Stimulated activated naive CD4-positive, alpha-beta T cell treated with Interleukin-2 at 50 U/mL for 16 hours (primary cell): ENCODE measurements at places on chromosomes 7 and 10.
A peak's percentile ranks its signal among the peaks of the same experiment; 100 is the strongest.

DNA sequence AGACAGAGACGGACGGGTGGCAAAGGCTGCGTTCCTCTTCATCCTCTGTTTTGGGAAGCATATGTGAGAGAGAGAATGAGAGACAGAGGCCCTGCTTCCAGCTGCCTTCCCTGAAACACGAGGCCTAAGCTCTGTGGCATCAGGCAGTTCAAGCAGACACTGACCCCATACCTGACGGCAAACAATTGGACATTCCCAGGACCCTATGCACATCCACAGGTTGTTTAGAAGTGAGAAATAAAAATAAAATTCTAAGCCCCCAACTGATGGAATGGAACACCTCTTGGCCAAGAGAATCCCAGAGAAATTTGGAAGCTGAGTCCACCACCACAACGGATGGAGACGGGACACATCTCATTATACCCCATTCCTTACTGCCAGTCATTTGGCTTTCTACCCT lies 105.3 kb downstream of the CPXM2 start:
- DNase-seq: no peak

DNA sequence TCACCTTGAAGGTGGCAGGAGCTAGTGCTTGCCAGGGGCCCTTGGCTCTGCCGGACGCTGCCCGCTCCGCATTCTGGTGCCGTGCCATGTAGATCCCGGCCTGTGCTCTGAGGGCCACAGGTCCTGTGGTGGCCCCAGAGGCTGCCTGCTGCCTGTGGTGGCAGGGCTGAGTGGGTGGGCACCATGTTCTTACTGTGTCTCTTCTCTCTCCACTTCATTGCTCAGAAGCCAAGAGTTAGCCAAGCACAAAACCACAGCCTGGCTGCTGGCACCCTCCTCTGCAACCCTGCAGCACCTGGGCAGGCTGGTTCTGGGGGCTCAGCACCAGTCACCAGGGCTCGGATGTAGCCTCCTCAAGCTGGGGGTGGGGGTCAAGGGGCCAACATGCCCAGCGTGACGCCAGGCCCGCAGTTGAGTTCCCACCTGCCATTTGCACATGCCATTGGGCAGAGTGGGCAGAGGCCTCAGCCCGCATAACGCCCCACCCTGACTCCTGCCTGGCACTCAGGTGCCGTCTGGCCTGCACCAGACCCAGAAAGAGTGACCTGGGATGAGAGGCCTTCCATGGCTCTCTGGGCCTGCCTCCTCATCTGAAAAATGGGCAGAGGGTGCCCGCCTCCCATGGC lies 16.3 kb downstream of the ZMIZ1 start:
- no peak for DNase-seq

DNA sequence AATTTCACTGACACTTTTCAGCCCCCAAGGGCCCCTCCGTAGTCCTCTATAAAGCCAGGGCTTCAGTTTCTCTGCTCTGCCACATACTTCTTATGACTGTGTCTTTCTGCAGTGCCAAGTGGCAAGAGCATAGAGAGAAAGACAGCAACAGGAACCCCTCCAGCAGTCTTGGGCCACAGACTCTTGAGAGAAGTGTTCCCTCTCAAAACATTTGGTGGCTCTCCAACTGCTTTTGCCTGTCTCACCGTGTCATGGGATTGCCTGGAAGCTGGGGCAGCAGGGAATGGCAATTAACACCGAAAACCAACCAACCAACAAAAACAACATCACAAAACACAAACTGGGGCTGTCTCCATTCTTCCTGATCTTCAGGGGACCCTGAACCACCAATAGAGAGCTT lies 73.8 kb upstream of the ELN start:
- no peak for DNase-seq

GRCh38 chr7:33678569-33679335 lies 226.6 kb upstream of the BMPER start:
- DNase-seq: no peak

GRCh38 chr10:122204691-122205489 lies 66.2 kb upstream of the BTBD16 start:
- no peak for DNase-seq

- DNase-seq: no peak
These were observed 615.1 kb downstream of the SDK1 start for GRCh38 chr7:3916146-3916545.

GRCh38 chr10:71242622-71243009 lies 30.2 kb downstream of the UNC5B start:
- DNase-seq: no peak

DNA sequence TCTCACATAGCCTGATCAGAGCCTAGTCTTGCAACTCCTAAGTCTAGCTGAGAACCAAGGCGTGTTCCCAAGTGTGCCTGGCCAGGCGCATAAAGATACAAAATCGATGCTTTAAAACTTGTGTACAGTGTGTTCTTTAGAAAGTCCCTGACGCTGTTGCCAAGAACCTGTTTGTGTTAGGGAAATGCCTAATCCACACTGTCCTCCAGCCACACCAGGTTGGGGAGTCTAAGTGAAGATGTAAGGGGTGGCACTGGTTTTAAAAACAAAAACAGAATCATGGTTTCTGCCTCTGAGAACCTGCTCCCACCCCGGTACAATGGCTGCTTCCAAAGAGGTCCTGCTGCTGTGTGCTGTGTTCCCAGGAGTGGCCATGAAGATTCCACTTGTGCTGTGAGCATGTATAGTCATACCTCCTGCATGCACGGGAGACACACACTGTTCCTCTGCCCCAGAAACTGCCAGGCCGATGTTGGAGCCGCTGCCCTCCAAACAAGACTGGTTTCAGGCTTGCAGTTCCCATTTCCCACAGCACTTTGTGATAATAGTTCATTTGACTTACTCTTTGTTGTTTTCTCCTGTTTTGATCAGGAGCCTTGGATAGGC lies 88.5 kb downstream of the CCNY start:
- DNase-seq: no peak

DNA sequence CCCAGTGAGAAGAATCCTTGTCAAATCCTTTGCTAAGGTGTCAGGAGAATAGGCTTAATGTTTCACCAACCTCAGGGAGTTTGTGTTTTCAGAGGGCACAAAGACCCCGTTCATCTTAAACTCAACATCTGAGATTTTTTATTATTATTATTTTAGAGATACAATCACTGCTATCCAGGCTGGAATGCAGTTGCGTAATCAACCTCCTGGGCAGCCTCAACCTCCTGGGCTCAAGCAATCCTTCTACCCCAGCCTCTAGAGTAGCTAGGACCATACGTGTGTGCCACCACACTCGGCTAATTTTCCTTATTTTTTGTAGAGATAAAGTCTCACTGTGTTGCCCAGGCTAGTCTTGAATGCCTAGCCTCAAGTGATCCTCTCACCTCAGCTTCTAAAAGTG lies 599.2 kb downstream of the KCNMA1 start:
- no peak for DNase-seq

DNA sequence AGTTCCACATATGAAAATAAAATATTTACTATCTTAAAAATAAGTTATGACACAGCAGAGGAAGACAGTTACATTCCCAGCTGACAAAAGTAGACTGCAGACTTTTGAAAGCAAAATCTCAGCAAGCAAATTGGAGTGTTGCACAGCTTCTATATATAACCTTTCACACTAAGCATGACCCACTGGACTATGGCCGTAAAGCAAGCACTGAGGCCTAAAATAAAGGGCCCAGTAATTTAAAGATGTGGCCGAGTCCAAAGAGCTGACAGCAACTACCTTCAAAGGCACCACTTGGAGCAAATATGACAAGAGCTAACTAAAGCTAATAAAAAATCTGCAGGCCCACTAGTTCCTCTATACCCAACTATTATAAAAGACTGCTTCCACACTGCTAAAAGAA lies 6.5 kb downstream of the GDI2 start:
- no peak for DNase-seq

DNA sequence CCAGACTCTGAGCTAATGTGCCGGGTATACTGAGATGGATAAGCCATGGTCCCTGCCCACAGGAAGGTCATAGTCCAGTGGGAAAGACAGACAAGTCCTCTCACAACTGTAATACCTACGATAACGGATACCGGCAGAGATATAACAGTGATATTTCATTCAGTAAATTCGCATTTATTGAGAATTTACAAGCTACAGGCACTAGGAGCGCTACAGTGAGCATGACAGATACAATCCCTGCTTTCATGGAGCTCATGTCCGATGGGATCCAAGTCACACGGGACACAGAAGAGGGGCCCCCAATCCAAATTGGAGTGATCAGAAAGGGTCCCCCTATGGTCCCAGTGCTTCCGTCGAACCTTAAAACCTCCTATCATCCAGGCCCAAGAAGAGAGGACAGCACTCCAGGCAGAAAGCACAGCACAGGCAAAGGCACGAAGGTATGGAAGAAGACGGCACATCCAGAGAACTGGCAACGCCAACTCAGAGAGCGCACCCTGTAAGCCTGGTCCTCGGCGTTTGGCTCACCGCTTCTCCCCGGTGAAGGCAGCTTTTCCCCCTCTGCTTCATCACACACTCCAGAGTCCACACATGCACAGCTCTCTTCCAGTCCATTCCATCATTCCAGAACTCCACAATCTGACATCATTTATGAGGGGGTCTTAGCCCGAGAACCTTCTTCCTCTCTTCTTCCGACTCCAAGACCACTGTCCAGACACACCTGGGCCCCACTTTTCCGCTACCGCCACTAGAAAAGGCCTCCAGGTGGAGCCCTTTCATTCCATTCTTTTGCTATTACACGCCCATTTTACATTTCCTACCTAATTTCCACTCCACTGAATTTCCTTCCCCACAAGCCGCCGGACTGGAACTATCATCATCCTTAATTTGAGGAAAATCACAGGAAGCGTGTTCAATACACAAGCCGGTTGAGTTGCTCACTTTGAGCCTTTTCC lies 47.8 kb upstream of the NKX2-3 start:
- no peak for DNase-seq

GRCh38 chr10:48343921-48344598 lies 37.6 kb downstream of the MAPK8 start:
- DNase-seq: no peak

- peak; percentile 20 for DNase-seq
These were observed 1.2 kb upstream of the SMNDC1 start for GRCh38 chr10:110305767-110306451.

DNA sequence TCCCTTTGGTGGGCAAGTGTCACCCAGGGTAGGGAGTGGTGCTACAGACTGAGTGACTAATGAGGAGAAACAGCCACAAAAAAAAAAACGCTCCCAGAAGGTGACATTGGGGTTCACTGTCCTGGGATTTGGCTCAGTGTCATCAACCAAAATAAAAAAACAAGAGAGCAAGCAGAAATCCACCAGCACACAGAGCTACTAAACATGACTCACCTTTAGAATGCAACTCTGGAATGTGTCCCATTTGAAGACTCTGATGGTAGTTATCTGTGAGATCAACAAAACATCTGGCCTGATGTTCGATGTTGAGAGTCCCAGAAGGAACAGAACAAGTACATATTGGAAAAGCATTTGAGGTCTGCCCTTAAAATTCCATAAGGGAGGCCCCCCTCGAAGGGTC lies 200.3 kb upstream of the LYZL2 start:
- no peak for DNase-seq
